ENCODE measurements at places on chromosomes 1 and 21.

- DNase-seq, result no peak
Measured at GRCh38 chr1:243287652-243288051, 31.8 kb downstream of the SDCCAG8 start.

DNA sequence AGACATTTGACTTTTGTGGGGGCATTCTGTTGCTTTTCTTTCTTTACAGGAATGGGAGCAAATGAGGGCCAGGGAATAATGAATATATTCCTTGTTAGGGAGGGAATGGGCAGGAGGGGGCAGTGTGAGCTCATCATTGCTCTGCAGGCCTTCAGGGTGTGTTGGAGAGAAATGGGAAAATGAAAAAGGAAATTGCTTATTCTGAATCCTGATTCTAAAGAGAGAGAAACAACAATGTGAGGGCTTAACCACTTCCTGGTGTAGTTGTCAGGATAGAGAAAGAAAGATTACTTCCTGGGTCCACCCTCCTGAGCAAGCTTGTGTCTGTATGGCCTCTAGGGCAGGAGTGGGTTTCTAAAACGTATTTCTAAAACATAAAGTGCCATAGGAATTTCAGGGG is 28.3 kb downstream of the VANGL2 start:
- peak; percentile 41 for DNase-seq

- no peak for DNase-seq
Measured at GRCh38 chr1:107016376-107016978, 40.0 kb upstream of the PRMT6 start.

- DNase-seq, result no peak
Measured at GRCh38 chr1:2482588-2482987, 6.5 kb downstream of the PLCH2 start.

DNA sequence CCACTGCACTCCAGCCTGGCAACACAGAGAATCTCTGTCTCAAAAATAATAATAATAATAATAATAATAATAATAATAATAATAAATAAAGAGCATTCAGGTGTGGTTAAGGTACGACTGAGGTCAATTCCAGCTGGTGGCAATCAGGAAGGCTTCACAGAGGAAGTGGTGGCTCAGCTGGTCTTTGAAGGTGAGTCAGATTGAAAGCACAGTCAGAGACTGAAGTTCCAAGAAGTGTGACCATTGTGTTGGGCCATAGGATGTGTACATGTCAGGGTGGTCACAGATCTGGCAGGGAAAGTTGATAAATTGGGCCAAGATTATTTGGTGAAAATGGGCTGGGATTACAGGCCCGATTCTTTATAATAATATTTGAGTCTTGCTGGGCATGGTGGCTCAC is 31.0 kb upstream of the MED18 start:
- no peak for DNase-seq

- no peak for DNase-seq
Measured at GRCh38 chr1:48493970-48494769, 22.2 kb upstream of the SPATA6 start.

- DNase-seq, result no peak
Measured at GRCh38 chr1:204102029-204102611, 29.2 kb downstream of the SOX13 start.

DNA sequence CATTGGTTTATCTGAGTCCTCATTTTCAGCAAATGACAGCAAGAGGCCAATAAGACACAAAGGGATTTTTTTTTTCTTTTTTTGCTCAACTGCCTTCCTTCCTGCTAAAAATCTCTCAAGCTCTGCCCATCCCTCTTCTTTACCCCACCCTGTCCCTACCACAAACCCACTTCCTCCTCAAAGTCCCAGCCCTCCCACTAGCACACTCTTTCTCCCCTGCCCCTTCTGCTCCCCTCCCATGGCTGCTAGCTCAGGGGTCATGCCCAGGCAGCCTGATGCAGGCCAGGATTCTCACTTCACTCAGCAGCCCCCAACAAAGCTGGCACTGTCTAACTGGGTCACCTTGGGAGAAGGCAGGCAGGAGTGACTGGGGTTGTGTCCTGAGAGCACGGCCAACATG is 28.8 kb upstream of the PPP2R5A start:
- DNase-seq, result peak; percentile 72

DNA sequence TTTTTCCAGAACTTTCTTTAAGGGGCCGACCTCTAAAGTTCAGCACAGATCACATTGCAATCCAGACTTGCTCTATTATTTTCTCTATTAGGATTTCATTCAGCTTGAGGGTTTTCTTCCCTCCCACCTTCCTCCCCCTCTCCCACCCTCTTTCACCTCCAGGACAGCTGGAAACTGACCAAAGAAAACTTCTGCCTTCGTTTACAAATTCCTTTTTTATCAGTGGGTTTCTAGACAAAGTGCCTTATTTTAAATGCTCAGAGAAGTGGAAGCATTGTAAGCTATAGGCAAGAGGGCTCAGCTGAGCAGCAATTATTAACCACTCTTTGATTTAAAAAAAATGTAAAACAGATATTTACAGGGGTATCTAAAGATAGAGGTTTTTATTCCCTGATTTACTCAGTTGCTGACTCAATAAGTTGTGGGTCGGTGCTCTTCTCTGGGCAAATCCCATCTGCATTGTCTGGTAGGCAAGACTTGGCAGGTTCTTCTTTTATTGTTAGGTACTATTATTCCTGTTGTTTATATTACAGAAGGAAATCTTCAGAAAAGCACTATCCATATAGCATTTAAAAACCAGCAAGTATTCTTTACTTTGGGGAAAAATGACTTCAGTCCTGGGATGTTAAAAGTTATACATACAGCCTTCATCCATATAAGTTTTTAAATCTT is 277.0 kb upstream of the C1orf105 start:
- DNase-seq, result no peak

DNA sequence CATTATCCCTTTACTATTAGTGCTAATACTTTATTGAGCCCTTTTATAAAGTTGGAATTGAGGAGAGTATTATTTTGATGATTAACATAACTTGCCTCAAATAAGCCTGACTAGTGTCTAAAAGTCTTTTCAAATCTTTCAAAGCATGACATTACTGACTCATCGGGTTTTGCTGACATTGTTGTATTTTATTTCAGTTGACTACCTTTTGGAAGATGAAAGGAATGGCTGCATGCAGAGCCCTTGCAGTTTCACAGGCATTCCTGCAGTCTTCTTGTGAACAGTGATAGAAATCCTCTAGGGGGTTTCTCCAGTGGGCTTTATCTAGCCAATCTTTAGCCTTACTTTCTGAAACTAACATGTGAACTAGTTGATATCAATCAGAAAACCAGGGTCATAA is 43.0 kb upstream of the TMEM61 start:
- no peak for DNase-seq

- no peak for DNase-seq
Measured at GRCh38 chr1:153818876-153819275, 43.7 kb downstream of the SLC27A3 start.

DNA sequence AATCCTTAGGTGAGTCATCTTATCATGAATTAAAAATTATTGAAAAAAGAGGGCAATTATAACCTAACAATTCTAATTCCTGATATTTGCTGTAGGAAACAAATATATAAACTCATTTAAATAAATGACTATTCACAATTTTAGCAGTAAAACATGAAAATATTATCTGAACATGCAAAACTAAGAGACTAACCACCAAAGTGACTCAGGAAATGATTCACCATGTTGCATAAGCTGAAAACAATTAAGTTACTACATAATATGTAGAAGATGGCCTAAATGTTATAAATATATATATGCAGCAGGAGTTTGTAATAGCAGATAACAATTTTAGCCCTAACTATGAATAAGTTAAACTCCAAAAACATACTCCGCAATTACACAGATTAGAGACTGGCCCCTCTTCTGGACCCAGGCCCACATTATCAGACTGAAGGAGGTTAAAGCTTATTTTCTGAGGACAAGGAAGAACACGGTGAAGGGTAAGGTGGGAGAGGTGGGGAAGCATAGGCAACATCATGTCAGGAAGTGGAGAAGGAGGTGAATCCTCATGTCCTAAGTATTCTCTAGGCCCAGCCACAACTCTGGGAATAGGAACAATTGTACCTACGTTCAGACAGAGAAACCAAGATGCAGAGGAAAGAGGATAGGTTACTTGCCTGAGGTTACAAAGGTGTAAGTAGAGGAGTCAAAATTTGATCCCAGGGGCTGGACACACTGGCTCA is 15.6 kb upstream of the AIM2 start:
- DNase-seq, result no peak

GRCh38 chr1:96002969-96003964 is 718.3 kb upstream of the PTBP2 start:
- no peak for DNase-seq

DNA sequence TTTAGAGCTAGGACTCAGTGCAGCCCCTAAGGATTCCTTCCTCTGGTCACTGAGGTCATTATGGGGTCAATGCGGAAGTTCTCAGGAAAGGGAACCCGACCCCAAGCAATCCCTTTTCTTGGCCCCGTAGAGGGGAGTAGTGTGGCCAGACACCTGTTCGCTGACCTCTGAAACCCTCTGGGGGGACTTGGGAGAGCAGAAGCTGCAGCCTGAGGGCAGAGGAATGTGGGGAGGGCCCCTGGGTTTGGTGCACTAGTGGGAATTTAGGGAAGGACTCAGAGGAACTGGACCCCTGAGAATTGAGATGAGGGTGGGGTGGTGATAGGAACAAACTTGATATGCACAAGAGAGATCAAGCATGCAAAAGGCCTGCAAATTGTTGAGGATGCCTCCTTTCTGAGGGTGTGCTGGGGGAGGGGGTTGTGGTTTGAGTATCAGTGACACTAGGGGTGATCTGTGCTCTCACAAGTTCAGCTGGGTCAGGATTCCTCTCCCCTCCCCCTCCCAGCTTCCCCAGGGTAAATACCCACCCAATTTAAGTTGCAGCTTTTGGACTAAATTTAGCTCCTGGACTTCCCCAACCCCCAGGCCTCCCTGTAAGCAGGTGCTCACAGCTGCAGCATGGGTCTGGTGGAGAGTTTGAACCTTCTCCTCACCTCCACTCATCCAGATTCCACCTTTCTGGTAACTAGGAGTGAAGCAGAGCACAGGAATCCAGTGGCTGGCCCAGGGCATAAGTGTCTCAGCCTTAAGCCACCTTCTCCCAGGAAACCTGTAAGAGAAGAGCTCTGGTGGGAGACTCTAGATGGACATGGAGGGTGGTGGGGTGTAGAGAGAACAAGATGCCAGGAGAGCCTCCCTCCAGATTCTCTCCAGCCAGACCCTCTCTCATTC is 13.5 kb downstream of the ADAMTSL4 start:
- DNase-seq, result peak; percentile 65

DNA sequence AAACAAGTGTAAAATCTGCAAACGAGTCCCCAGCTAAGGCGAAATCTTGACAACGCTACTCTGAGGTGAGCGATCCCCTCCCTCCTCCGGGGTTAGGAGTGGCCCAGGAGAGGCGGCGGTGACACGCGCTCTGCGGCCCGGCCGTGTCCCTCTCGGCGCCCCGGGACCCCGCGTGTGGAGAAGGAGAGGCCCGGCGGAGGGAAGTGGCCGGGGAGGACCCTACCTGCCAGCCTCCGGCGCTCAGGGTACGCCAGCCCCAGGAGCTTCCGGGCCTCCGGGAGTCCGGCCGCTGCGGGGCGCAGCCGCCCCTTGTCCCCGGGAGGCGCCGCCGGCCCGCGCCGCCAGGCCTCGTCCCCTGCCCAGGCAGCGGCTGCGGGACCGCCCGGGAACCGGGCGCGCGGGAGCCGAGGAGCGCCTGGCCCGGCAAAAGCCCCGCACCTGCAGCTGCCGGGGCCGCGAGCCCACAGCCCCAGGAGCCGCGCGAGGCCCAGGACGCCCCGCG is 543 bp downstream of the ABCB10 start:
- DNase-seq, result peak; percentile 57

DNA sequence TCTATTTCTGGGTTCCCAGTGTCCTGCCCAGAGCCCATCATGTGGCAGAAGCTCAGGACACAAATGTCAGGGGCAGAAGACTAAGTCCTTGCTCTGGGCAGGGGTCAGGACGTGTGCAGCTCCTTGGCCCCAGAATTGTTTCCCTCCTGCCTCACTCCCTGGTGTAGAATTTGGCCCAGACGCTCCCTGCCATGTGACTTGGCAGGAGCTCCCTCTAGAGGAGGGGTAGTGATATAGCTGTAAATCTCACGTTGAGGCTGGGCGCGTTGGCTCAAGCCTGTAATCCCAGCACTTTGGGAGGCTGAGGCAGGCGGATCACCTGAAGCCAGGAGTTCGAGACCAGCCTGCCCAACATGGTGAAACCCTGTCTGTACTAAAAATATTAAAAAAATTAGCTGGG is 91.2 kb downstream of the UBIAD1 start:
- DNase-seq, result no peak

DNA sequence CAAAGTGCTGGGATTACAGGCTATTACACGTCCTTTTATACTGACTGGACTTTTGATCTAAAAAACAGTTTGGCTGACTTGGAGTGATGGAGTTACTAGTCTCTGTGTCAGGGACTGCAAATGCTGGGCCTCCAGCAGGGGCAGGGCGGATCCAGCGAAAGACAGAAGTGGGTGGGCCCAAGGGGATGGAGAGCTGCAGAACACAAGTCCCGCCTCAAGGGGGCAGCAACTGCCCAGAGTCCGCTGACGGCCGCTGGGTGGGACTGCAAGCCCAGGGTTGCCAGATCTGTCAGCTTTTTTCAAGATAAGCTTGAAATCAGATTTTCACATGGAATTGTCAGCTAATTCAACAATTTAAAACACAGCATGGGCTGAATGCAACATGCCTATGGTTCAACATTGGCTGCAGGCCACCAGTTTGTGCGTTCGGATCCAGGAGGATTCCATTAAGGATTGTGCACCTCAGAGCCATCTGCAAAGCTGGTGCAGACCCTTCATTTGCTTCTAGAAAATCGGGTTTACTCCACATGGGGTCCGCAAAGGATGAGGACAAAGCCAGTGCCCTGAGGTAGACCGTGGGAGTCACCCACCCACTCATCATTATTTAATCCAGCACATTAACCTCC is 10.7 kb downstream of the STMN1 start:
- peak; percentile 89 for DNase-seq

DNA sequence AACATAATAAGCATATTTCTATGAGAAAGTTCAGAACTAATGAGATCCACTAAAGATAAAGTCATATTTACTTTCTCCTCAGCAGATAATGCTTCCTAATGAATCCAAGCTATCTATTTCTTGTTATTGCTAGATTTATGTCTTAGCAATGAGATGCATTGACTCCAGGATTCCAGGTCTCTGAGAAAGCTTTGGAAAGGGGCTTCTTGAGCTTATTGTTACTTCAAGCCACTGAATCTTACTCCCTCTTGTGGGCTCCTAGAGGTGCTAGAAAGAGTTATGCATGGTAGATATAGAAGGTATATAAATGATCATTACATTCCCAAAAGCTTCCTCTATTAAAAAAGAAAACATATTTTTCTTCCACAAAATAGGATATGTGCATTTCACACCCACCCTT is 246.4 kb upstream of the ADAMTS5 start:
- DNase-seq, result no peak

DNA sequence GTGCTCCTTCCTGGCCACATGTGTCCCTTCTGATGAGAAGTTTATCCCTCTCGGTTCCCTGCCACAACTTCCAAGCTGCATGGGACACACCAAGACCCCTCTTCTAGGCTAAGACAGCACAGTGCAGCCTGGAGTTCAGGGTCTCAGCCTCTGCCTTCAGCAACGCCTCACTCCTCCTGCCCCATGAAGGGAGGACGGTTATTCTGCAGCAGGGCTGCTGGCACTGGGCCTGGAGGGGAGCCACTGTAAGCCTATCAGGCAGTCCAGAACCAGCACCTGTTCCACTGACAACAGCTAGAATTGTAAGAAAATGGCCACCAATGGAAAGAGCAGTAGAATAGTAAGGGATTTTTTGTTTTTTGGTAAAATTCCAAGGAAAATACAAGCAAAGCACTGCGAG is 72.3 kb downstream of the GALNT2 start:
- DNase-seq, result no peak

GRCh38 chr1:42758641-42759040 is 8.2 kb downstream of the P3H1 start:
- DNase-seq, result no peak
